Dermis microvascular lymphatic vessel endothelial cell (primary cell): ENCODE measurements at places on chromosomes 2 and 18.

DNA sequence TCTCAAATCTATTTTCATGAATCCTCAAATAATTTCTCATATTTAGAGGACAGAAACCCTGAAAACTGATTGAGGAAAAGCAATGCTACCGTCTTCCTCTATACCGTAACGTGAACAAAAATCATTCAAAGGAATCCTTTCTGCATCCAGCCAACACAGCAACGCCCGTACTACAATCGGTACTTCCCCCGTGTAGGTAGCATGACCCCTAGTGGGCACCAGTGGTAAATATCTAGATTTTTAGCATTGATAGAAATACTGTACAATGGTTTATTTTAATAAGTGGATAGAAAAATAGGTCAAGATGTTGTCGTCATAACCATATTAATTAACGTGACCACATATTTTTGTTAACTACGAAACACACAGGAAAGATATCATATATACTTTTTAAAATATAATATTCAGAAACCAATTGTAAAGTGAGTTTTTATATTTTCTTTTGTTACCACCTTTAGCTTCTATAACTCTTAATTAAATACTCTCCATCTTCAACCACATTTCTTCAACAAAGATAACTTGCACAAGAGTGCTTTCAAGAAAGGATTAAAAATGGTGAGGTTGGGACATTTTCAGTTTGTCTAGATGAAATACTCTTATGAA, 194.1 kb downstream of the SS18 start:
- DNase-seq: peak; percentile 30

- DNase-seq: no peak
Observed at GRCh38 chr2:10209406-10209935, 86.9 kb downstream of the RRM2 start.

- DNase-seq: no peak
Observed at GRCh38 chr2:102418421-102418961, 4.5 kb upstream of the IL18RAP start.

GRCh38 chr2:234885118-234885517, 66.7 kb upstream of the SH3BP4 start:
- DNase-seq: no peak

DNA sequence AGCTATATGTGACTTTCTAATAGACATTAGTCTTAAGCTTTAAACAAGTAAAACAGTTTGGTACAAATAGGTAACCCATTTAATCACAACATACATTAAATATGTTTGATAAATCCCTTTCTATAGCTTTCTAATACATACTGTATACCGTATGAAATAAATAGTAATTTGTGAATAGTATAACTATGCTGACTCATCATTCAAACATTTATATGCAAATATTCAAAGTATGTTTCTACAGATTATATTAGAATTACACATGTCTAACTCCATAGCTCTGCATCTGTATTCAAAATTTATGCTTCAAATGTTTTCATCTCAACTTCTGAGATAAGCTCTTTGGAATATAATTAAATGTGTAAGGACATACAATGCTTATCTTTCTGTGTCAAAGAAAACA, 142.7 kb upstream of the ZNF804A start:
- no peak for DNase-seq

DNA sequence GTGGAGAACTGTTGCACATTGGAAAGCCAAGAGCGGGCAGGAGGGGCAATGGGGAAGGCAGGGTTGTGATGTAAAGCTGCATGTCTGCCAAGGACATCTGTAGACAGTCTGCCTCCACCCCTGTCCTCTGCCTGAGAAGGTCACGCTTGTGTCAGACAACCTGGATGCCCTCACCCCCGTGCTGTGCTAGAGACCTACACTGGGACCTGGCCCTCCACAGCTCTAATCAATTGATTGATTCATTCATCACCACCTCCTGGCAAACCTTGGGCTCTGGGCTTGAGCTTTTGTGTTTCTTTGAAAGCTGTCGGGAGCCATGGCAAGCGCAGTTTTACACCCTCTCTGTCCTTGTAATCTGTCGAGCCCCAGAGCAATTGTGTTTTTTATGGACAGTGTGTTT, 41.1 kb downstream of the MARCO start:
- no peak for DNase-seq

- DNase-seq: no peak
Observed at GRCh38 chr2:143473216-143473615, 344.0 kb downstream of the ARHGAP15 start.

GRCh38 chr2:231709981-231710798, 1.9 kb downstream of the PTMA start:
- DNase-seq: peak; percentile 55

GRCh38 chr2:234839285-234839684, 112.5 kb upstream of the SH3BP4 start:
- DNase-seq: no peak

- DNase-seq: no peak
Observed at GRCh38 chr2:72116081-72116533, 31.6 kb downstream of the CYP26B1 start.

DNA sequence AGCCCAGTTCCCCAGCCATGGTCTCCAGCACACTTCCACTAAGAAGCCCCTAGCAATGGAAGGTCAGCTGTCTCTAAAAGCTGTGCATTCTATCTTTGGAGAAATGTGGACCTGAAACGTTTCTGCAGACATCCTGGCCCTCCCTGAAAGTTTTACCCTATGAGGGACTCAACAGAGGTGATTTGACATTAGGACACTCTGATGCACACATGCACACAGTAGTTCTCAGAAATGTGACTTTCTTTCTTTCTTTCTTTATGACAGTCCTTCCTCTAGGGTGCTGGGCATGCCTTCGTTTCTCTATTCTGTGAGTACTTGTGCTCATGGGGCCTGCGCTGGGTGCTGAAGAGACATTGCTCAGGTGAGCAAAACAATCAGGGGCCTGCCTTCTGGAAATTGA, 857.3 kb downstream of the RNF144A start:
- no peak for DNase-seq

DNA sequence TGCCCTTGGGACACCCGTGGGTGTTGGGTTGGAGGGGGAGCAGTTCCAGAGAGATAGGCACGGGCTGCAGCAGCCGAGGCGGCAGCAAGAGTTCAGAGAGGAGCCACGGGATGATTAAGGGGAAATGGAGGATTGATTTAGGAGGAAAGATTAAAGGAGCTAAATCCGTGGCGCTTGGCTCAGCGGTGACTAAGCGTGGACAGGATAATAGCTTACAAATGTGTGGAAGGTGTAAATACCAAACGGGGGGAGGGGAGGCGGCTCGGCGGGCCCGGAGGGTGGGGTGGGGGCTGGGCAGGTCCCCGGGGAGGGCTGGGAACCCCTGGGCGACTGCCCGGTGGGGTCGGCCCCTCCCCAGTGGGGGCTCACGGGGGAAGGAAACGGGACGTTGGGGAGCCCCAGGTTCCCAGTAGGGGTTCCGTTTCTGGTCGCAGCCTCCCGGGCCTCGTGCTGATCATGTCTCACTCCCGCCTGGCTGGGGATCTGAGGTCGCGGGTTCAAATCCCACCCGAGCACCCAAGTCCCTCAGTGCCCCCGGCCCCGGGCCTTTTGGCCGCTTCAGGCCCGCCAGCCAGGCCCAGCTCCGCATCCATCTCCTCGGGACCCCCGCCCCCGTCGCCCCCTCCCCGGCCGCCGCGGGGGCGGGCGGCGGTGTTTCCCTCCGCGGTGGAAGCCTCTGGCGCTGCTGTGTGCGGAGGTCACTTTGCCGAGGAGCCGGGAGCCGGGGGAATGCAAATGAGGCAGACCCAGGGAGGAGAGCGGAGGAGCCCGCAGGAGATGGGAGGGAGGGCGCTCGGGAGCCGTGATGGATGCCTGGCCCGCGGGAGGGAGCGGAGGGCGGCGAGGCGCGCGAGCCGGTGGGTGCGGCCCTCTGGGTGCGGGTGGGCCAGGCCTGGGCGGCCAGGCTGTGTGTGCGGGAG, 8.1 kb downstream of the ASIC4 start:
- DNase-seq: no peak

DNA sequence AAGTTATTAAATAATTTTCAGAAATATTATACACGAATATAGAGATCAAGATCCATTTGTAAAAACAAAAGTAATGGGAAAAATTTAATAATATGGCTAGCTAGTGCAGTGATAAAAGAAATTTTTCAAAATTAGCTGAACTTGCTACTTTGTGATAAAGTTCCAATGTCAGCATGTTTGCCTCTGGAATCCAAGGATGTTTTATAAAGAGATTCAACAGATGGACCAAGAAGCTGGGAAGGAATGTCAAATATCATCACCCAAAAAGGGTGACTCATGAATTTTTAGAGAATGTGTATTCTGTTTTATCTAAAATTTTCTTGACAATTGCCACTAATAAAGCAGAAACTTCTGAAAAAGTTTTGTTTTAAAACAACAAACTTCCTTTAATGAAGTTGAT, 95.3 kb downstream of the FSIP2 start:
- no peak for DNase-seq

DNA sequence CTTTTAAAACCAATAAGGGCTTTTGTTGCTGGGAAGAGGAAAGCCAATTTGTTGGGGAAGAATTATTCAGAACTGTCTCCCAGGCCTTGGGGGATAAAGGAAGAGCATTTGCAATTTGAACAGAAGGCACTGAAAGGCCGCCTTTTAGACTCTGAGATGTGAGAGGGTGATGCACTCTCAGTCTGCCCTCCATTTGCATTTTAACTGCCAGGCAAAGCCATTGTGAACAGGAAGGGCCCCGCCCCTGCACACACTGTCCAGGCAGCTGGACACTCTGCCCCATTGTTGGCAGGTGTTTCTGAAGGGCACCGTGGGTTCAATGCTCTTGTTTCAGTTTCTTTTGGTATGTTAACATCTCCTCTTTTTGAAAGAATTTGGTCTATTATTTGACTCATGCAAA, 169.5 kb upstream of the COPS8 start:
- DNase-seq: peak; percentile 3

DNA sequence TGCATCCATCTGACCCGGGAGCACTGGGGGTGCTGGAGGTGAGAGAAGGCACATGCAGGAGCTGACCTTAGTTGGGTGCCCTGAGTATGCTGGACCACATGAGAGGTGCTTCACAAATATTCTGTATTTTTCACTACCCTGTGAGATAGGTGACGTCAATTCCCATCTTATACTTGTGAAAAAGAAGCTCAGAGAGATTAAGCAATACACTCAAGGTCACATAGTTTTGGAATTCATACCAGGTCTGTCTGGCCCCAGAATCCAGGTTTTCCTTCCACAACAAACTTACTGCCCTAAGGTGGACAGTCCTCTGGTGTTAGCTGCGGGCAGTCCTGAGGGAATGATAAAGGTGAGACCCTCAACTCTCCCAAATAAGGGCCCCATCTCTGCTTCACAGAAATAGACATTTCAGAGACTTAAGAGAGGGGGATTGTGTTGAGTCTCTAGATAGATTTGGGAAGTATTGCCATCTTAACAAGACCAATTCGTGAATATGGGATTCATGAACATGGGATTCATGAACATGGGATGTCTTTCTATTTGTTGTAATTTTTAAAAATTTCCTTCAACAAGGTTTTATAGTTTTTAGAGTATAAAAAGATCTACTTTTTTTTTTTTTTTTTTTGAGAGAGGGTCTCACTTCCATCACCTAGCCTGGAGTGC, 64.0 kb upstream of the SMAD7 start:
- DNase-seq: no peak

- no peak for DNase-seq
Observed at GRCh38 chr18:26579941-26580618, 31.7 kb upstream of the KCTD1 start.

DNA sequence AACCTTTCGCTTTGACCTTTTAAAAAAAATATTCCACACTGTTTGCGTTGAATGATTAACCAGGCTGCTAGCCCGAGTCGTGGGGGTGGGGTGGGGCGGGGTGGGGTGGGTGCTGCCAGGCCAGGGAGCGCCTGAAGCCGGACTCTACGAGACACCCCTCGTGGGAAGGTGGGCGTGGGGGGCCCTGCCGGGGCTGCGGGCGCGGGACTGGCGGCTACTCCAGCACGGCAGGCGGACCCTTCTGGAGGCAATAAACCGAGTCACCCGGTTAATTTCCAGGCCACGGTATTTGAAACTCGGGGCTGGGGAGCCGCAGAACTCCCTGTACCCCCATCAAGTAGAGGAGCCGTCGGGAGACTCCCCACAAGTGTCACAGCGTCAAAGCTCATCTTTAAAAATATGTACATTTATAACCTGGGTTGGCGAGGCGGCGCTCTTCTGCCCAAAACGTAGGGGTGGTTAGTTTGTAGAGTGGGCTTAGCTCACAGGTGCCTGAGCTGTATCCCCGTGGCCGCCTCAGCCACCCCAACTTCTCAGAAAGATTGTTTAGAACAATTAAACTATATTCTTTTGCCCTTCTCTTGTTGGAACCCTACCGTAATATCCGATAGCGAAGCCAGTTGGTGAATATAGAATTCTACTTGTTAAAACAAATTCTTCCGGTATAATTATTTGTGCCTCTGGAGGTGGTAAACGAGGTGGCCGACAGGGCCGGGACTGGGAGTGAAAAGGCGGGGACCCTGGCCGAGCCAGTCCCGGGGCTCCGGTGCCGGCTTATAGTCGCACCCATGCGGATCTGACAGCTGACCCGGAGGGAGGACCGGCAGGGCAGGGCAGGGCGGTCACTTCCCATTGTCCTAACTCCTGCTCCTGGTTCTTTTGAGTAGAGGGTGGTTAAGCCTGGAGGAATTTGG, 1.4 kb downstream of the B3GNT2 start:
- DNase-seq: peak; percentile 18

DNA sequence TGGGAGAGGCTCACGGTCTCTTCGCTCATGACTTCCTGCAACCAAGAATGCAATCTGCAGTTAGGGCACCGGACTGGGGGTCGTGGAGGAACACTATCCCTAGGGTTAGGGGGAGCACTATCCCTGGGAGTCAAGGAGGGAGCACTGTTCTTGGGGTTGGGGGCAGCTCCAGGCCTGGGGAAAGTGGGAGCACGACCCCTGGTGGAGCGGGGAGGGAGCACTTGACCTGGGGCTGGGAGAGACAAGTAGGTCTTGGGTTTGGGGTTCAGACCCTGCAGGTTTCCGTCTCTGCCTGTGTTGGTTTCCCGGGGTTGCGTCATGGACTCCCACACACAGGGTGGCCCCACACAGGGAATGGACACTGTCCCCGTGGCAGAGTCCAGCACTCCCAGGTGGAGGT, 133.6 kb downstream of the TPO start:
- DNase-seq: no peak

DNA sequence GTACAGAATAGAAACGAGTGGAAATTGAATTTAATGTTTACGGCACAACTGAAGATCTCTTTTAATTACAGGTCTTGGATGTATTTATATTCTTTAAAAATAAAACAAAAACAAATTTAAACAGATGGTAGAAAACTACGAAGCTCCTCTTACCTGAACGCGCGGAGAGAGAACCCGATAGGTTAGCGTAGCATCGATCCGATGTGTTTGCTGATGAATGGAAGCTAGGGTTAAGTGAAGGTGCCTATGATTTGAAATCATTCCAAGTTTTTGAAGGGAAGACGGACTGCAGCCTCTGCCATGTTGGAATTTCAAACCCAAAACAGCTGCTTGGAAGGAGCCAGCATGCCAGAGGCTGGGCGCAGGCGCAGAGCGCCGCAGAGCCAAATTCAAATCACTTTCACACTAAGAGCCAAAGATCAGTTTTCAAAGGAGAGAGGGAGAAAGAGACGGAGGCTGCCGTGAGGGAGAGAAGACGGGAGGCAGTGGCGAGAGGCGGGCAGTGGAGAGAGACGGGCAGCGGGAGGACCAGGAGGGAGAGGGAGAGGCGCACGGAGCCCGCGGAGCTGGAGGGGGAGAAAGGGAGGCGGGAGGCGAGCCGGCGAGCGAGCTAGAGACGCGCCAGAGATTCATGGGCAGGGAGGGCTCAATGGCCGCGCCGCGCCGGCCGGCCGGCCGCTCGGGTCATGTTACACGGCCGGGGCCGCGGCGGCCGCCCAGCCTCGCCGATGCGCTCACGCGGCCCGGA, at the start of gene FIGN:
Gene FIGN (minus strand): TSS at position 324 of the 748 bp plus-strand sequence. CDS start 1,081 bp downstream, outside the sequence.
- peak; percentile 10 for DNase-seq
